ENCODE measurements at places on chromosomes 16 and 17.

- no peak for DNase-seq
Measured at GRCh38 chr16:6131526-6132050, 1034.0 kb upstream of the EEF2KMT start.

- no peak for DNase-seq
Measured at GRCh38 chr16:31403590-31404352, 10.6 kb downstream of the ITGAD start.

DNA sequence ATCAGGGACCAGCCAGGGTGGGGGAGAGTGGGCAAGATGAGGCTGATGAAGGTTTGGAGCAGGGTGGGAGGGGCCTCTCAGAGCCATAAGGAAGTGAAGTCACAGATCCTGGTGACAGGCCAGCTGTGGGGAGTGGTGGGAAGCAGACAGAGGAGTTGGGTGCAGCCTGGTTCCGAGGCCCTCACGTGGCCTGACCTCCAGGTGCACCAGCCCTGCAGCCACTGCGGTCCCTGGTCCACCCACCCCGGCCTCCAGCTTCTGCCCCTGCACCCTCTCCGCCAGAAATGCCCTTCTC lies 3.9 kb upstream of the ZFPM1 start:
- DNase-seq, result no peak

DNA sequence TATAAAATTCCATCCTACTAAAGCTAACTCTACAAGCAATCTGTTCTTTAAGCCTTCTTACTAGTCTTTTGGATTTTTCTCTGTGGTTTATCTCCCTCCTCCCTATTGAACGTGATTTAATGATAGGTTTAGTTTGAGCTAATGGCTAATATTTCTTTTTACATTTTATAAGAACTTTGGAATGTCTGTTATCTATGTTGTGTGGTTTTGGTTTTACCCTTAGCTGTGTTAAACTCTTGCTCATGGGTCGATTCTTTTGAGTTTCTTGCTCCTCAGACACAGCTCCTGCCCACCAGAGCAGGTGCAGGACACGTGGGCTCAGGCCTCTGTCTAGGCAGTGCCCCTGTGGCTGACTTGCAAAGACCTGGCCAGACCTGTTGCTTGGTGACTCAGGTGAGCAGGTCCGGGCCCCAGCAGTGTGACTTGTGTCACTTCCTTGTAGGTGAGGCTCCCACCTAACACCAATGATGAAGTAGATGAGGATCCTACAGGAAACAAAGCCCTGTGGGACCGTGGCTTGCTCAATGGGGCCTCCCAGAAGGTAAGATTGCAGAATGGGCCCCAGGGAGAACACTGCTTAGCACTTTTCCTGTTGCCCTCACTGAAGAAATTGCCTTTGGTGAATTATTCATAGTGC lies 45.1 kb downstream of the SF3B3 start:
- DNase-seq, result no peak

- no peak for DNase-seq
Measured at GRCh38 chr16:19872179-19872863, 12.3 kb downstream of the GPRC5B start.

- no peak for DNase-seq
Measured at GRCh38 chr16:14486520-14487303, 143.3 kb downstream of the PARN start.

- DNase-seq, result no peak
Measured at GRCh38 chr16:86107215-86107825, 208.4 kb downstream of the IRF8 start.

GRCh38 chr17:17433000-17433703 lies 43.6 kb upstream of the MED9 start:
- no peak for DNase-seq

GRCh38 chr16:78469787-78470186 lies 370.3 kb downstream of the WWOX start:
- DNase-seq, result no peak

GRCh38 chr17:31470592-31470991 lies 79.1 kb downstream of the RAB11FIP4 start:
- DNase-seq, result no peak

- peak; percentile 23 for DNase-seq
Measured at GRCh38 chr16:17476414-17477259, 5.9 kb upstream of the XYLT1 start.

DNA sequence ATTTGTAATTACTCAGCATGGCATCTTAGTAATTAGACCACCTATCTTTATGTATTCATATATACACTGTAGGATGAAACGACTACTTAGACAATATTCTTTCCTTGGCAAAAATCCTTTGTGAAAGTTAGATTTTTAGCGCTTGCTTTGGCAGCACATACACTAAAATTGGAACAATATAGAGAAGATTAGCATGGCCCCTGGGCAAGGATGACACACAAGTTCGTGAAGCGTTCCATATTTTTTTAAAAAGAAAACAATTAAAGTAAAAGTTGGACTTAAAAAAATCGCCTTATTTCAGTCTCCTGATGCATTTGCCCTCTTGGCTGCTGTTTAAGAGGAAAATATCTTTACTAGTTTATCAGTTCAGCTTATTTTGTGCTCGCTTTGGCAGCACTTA lies 10.5 kb downstream of the IGSF6 start:
- no peak for DNase-seq

GRCh38 chr16:9446471-9447194 lies 355.2 kb downstream of the HAPSTR1 start:
- DNase-seq, result no peak

- no peak for DNase-seq
Measured at GRCh38 chr17:57872536-57872935, 22.7 kb upstream of the MRPS23 start.

GRCh38 chr17:82920150-82920549 lies 80.3 kb upstream of the ZNF750 start:
- DNase-seq, result no peak

GRCh38 chr17:69179227-69179952 lies 37.7 kb upstream of the ABCA6 start:
- no peak for DNase-seq

- no peak for DNase-seq
Measured at GRCh38 chr16:26911436-26911835, 155.3 kb upstream of the C16orf82 start.

DNA sequence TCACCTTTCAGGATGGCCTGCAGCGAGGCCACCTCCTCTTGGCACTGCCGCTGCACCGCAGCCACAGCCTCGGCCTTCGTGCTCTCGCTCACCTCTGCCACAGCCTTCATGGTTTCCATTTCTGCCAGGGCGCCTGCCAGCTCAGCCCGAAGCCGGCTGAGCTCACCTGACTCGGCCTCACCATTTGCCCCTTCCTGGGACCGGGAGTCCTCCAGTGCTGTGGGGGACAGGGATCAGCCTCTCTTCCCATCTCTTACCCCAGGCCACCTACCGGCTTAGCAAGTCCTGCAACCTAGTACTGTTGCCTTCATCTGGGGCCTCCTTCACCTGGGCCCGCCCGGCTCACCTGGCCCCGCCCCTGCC lies 658 bp downstream of the RABEP2 start:
- DNase-seq, result no peak

DNA sequence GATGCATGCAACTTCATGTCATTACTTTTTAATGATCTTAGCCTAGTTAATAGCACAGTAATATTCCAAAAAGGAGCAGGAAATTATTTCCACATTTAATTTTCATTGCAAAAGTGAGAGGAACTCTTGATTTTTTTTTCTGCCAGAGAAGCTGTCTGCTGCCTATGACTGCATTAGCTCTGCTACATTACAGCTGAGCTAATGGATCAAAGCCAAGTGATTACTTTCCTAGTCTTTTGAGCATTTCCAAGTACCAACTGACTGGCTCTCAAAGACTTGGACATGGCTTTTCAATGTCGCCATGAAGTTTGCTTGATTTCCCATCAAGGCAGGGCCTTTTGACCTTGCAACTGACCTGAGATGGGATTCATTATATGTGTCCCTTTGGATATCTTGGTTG lies 356.6 kb upstream of the XYLT1 start:
- no peak for DNase-seq

- DNase-seq, result no peak
Measured at GRCh38 chr16:46713634-46714033, 24.2 kb downstream of the ORC6 start.

DNA sequence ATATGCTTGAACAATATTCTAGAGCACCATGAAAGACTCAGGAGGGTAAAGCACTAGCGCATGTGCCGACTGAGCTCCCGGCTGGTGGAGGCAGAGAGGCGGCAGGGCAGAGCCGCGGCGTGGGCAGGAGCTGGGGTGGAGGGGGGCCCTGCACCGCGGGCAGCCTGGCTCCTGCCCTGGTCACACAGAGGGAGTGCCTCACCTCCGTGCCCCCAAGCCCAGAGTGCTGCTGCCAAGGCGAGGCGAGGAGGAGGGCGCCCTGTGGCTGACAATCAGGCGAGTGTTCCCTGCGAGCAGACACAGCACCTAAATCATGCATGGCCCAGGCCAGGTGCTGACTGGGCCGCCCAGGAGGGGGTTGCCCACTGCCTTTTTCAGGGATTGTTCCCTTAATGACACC lies 105.8 kb upstream of the TNRC6C start:
- no peak for DNase-seq

- DNase-seq, result no peak
Measured at GRCh38 chr16:65124212-65124548, 2.3 kb upstream of the CDH11 start.

GRCh38 chr16:80258407-80258806 lies 282.4 kb upstream of the DYNLRB2 start:
- DNase-seq, result no peak

DNA sequence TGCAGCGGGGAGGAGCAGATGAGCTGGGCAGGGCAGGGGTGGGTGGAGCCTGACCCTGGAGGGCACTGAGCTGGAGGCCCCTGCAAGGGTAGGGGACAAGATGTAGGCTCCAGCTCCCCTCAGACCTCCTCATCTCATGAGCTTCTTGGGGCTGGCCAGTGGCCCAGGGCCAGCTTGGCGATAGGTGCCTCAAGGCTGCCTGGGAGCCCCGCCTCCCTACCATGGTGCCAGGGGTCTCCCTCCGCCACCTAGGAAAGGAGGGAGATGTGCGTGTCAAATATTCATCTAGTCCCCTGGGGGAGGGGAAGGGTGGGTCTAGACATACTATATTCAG lies 3.9 kb downstream of the HIRIP3 start:
- no peak for DNase-seq

GRCh38 chr16:7597677-7598076 lies 265.0 kb downstream of the RBFOX1 start:
- no peak for DNase-seq

All from activated CD4-positive, alpha-beta T cell treated with anti-CD3 and anti-CD28 coated beads for 1 hour (primary cell).